ENCODE measurements at places on chromosomes 13 and 19.
A peak's percentile ranks its signal among the peaks of the same experiment; 100 is the strongest.

GRCh38 chr19:42497492-42498168, 30.7 kb downstream of the CEACAM1 start:
- no peak for DNase-seq

- no peak for DNase-seq
Measured at GRCh38 chr19:28963486-28964250, 249.3 kb downstream of the UQCRFS1 start.

DNA sequence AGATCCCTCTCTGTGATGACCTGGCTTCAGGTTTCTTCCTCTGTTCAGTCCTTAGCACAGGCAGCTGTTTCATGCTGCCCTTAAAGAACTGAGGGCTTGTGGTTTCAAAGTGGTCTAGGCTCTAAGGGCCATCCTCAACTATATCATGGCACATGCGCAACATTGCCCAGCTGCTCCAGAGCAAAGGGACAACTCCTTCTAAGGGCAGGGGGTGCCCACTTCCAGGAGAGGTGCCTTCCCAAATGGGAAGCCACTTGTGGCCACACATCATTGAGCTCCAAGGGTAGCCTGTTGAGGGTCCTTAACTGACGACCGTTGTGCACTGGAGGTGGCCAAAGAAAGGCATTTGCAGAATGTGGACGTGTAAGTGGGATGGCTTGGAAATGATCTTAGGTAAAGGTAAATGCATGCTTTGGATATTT, 7.3 kb downstream of the GPR183 start:
- DNase-seq: no peak

DNA sequence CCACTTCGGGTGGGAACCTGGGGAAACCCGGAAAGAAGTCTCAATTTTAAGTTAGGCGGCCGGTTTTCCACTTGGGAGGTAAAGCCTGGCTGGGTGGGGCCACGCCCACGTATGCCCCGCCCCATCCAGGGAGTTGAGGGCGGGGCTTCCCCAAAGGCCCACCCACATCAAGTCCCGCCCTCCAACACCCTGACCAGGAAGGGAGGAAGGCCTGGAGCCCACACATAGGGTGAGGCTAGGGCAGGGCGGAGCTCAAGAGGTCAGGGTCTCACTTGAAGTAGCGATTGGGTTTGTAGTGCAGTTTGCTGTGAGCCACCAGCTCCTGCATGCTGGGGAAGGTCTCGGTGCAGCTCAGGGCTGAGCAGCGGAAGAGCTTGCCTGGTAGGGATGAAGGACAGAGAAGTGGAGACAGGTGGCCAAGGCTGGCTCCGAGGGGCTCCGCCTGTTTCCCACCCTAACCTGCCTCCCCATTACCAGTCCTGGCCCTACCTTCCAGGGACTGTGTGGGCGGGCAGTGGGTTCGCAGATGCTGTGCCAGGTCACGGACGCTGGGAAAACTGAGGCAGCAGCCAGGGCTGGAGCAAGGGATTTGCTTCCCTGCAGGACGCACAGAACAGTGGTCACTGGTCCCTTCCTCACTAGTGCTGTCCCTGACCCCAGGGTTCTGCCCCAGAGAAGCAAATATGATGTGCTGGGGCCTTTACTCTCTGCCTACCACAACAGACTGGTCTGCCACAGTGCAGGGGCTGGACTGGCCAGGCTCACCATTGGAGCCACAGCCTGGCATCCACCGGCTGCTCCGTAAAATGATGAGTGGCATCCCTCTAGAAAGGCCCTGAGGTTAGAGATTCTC, 1.6 kb downstream of the ZNF414 start:
- DNase-seq: no peak

- DNase-seq: no peak
Measured at GRCh38 chr19:38592940-38593339, 24.8 kb downstream of the MAP4K1 start.

- DNase-seq: no peak
Measured at GRCh38 chr19:32350471-32350865, 5.1 kb downstream of the ZNF507 start.

GRCh38 chr19:12946731-12947496, 1.3 kb downstream of the RAD23A start:
- no peak for DNase-seq

GRCh38 chr13:42924344-42924743, 67.7 kb downstream of the EPSTI1 start:
- DNase-seq: no peak

- DNase-seq: peak; percentile 59
Measured at GRCh38 chr19:42313096-42313839, at the start of gene TMEM145. Gene TMEM145, plus strand, starts transcription at chr19:42313309. Its CDS starts 68 bp downstream, at chr19:42313377.

DNA sequence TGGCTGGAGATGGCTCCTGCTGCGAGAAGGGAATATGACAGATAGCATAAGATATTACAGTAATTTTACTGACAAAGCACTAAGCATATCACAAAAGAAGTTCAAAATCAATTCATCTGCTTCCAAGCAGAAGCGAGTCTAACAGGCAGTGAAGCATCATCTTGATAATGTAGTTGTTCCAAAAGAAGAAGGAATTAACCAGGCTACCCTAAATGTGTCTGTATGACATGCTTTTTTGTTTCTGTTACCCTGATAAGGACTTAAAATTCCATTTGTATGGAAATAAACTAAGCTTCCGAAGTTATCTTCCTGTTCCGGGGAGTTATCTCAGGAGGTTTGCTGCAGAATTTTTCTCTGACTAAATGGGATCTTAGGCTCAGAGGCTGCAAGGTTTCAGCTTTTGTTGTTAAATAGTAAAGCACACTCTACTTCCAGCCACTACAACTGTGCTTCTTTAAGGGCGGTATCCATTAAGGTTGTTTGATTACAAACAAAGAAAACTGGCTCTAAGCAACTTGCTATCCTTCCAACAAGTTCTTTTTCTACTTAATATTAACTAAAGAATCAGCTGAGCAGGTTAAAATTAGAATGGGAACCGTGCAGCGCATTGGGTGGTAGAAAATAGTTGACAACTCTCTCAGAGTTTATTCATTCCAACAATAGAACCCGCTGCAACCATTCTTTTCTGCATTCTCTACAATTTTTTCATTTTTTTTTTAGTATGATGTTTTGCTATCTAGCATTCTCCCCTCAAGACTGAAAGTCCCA, 607.3 kb downstream of the UQCRFS1 start:
- no peak for DNase-seq

- DNase-seq: no peak
Measured at GRCh38 chr19:50921426-50922316, 10.5 kb upstream of the KLK4 start.

GRCh38 chr13:42633495-42633894, 59.5 kb downstream of the TNFSF11 start:
- DNase-seq: no peak

DNA sequence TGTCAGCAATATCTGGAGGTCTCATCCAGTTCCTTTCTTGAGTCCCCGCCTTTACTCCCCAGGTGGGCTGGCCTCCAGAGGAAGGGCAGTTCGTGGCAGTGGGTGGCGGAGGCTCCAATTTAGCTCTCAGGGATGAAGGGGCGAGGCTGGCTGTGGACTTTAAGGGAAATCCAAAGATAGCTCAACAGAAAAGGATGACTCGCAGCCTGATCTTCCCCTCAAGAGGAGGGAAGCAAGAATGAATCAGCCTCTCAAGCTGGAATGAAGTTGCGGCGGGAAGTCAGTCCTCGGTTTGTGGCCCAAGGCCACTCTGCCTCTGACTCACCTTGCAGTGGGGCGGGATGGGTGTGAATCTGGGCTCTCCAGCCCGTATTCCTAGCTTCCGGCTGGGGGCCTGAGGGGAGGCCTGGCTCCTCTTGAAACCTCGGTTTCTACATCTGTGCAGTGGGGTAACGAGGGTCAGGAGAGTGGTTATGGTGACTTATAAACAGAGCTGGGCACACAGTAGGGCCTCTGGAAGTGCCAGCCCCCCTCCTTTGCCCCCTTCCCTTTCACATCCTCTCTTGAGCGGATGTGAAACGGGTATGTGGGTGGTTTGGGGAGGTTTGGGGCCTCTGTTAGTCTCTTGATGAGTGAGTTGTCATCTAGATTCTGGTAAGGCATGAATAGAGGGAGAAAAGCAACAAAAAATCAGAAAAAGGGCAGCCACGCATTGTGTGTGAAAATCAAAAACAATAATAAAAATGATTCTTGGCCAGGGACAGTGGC, 10.5 kb upstream of the SMG9 start:
- DNase-seq: peak; percentile 99

DNA sequence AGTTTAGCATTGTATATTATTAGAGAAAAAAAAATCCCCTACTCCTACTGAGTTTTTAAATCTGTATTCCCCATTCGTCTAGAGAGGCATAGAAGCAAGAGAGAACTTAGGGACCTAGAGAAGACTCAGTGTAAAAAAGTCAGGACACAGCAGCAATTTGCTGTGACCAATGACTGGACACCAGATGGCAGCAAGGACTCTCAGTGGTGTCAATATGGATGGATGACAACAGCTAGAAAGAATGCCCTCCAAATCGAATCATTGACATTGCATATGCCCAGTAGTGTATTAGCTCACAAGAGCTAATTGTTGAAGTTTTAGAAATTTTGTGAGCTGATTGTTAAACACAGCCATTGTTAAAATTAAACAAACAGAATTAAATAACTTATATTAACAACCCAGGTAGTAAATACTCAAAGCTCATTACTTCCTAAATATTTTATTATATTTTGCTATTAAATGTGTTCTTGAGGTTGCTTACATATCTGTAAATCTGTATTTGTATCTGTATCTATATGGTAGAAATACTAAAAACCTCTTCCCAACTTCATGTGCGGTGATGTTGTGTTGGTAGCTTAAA, 43.9 kb downstream of the SIAH3 start:
- peak; percentile 42 for DNase-seq

DNA sequence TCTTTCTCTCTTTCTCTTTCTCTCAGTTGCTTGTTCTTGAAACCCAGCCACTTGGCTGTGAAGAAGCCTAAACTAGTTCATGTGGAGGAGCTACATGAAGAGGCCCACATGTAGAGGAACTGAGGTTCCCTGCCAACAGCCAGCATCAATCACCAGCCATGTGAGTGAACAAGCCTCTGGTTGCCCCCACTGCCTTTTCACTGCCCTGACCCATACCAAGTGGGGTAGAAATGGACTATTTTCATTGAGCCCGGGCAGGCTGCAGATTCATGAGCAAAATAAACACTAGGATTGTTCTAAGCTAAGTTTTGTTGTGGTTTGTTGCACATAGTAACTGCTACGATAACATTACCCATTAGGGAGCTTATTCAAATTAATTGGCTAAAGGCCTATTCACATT, 78.7 kb upstream of the FAM216B start:
- DNase-seq: peak; percentile 84

- no peak for DNase-seq
Measured at GRCh38 chr19:5170329-5170745, 170.3 kb downstream of the PTPRS start.

DNA sequence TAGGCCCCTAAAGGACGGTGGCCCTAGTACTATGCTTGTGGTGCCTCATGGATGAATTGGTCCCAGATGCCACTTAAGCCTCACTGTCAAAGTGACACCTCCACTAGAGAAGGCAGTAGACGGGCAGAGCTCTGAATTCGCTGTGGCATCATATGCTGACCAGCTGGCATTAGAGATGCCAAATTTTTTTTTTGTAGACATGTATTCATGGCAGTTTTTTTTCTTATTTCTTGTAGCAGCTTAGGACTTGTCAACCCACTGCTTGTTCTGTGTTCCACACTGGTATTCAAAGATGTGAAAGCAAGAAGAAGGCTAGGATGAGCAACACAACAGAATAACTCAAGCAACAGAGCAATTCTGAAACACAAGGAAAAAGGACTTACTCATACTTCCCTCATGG, 212.5 kb downstream of the DLEU7 start:
- no peak for DNase-seq

DNA sequence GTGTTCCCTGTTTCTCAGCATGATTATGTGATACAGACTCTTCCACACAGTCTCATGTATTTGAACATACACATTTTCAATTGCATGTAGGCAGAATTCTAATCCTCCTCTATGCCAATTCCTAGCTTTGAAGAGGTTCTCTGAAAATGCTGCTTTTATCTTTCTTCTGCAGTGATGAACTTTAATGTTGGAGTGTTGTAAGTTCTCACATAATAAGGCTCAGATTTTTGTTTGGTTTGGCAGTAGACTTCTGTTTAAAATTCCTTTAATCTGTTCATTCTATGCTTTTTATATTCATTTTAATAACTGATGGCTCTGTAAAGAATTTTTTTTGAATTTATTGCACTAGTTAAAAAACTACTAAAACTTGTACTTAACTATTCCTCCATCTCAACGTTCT, 225.8 kb downstream of the GGACT start:
- DNase-seq: no peak

GRCh38 chr19:33445442-33446329, 72.2 kb downstream of the CEBPG start:
- peak; percentile 18 for DNase-seq

- DNase-seq: peak; percentile 12
Measured at GRCh38 chr13:78689011-78689410, 30.1 kb upstream of the OBI1 start.

- no peak for DNase-seq
Measured at GRCh38 chr19:18848878-18849661, 17.3 kb downstream of the UPF1 start.

DNA sequence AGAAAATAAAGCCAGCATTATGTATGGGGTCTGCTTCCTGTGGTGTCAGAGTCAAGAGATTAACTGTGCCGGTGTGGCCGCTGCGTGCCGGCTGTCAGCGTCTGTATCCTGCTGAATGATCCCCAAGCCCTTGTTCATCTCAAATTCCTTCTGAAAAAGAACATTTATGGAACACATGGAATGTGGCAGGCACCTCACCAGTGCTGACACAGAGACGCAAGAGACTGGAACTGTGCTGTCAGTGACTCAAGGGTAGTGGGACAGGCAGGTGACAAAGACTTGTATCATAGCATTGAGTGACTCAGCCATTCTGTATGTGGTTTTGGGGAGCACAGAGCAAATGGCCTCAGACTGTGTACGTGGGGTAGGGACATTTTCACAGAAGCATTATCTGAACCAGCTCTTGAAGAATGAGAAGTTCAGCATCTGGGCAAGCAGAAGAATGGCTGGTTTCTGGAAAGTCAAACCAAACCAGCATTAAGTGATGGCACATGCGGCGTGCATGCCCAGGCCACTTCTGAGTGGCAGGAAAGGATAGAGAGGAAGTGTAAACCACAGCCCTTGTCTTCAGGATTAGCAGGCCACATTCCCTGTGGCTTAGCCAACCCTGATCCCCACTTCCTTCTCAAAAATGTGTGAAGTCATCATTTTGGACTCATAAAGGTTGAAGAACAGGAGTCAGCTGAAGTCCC, 54.0 kb upstream of the IRS2 start:
- DNase-seq: peak; percentile 15

DNA sequence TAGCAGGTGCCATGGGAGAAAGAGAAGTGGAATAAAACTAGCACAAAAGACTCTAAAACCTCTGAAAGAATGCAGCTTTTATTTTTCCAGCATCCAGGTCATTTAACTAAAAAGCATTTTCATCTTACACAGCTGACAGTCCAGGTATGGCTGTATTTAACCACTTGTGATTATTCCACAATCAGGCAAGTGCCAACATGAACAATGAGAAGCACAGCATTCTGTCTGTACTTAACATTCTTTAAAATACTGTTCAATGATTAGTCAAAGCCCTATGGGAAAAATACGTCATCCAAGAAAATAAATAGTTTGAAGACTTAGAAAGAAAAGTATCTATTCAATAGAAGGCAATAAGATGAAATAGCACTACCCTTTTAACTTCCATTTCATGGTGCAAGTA, 246.9 kb downstream of the LIG4 start:
- DNase-seq: no peak

- no peak for DNase-seq
Measured at GRCh38 chr13:37613236-37613635, 14.7 kb upstream of the POSTN start.

All from fibroblast of lung (primary cell).